ENCODE measurements at places on chromosomes 3 and 15. TPM values are rescaled to one million over a fixed set of nuclear protein-coding genes. Genes with fewer than 3 reads are reported as not detected.

DNA sequence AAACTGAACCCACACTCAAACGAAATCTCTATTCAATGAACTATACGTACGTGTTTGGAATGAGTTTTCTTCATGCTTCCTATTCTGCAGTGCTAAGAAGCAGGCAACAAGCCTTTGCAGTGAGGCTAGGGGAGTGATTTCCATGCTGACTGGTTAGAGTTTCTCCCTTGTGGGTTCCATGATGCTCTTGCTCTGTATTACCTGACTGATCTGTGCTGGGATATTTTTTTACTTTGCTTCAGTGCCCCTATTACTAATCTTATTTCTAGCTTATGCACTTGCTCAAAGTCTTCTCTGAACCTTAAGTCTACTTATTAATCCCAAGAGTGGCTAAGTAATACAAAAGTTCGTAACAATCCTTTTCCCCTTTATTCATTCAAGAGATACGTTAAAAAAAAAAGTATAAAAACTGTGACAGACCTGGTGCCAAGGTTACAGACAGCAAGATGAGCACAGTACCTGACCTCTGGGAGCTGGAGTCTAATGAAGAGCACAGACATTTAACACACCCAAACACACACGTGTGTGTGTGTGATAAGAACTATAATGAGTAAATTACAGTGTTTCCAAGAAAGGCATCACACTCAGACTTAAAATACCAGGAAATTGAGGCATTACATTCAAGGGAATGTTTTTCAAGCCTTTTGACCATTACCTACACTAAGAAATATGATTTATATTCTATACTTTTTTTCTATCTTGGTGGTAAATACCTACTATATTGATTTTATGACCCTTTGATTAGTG is 50.5 kb upstream of the FBN1 start:
- DNase-seq, result no peak

- no peak for DNase-seq
Observed at GRCh38 chr15:43402255-43402654, 31.4 kb downstream of the TUBGCP4 start.

GRCh38 chr3:142977399-142977728 is 13.9 kb upstream of the PAQR9 start:
- DNase-seq, result no peak

DNA sequence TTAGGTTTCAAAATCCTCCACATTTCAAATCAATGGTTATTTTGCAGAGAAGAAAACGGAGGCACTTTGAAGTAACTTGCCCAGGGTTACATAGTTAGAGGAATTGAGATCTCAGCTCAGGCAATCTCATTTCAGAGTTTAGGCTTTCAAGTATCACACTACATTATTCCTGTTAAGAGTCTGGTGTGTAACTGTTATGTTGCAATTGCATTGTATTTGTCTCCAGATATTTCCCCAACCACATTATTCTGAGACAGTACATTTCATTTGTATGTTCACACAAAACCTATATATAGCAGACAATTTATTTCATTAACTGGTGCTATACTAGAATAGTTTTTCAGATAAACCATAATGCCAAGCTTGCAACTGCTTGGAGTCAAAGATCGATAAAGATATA is 154.2 kb upstream of the TSPAN3 start:
- DNase-seq, result no peak

- DNase-seq, result peak; percentile 42
Observed at GRCh38 chr15:74620636-74621545, 5.3 kb downstream of the CLK3 start.

- DNase-seq, result no peak
Observed at GRCh38 chr3:113828600-113828999, 10.0 kb upstream of the GRAMD1C start.

GRCh38 chr3:30915782-30916181 is 21.3 kb upstream of the GADL1 start:
- DNase-seq, result no peak

DNA sequence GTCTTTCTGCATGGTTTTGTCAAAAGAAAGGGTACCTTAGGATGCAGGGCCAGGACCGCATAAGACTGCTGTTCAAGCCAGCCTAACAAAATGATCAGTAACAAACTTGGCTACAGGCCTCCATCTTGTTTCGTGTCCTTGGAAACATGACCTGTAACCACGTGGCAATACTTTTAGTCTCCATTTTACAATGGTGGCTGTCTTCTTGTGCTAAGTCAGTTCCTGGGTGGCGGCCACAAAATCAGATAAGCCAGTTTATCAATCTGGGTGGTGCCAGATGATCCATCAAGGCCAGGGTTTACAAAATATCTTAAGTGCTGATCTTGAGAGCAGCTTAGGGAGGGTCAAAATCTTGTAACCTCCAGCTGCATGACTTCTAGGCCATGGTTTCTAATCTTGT is 57.1 kb upstream of the GK5 start:
- DNase-seq, result no peak

PPP1R14D gene
- 0.50 TPM for polyA plus RNA-seq

ROPN1 gene
- 0.18 TPM for polyA plus RNA-seq

DNA sequence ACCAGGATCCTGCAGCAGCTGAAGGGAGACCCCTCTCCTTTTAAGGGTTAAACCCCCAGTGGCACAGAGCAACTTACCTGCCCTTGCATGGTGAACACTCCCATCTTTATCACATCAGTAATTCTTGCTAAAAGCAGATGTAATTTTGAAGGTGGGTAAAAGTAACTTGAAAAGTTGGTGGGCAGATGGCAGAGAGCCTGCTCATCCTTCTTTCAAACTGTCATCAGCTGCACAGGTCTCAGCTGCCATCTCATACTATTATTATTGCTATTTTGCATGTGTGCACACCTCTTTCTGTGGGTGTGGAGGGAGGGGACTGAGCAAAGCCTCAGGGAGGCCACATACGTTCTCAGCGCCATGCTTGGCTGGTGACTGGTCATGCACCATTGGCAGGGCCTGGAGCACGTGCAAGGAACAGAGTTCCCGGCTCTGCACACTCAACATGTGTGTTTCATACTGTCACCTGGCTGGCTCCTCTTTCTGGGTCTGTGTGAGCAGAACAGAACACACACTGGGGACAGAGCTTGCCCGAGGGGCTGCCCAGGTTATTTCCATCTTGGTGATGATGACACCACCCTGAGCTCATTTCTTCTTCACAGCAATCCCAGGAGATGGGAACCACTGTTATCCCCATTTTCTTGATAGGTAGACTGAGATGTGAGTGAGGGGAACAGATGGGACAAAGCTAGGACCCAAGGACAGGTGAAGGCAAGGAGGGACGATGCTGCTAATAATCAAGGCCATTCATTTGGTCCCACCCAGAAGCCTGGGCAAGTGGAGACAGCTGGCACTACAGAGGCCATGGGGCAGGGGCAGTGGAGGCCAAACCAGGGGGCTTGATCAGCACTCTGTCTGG is 95.8 kb upstream of the KLF13 start:
- no peak for DNase-seq

GRCh38 chr15:70096215-70097062 is 1.3 kb downstream of the TLE3 start:
- DNase-seq, result no peak

ZCWPW2 gene
- 1.9 TPM for polyA plus RNA-seq

DNA sequence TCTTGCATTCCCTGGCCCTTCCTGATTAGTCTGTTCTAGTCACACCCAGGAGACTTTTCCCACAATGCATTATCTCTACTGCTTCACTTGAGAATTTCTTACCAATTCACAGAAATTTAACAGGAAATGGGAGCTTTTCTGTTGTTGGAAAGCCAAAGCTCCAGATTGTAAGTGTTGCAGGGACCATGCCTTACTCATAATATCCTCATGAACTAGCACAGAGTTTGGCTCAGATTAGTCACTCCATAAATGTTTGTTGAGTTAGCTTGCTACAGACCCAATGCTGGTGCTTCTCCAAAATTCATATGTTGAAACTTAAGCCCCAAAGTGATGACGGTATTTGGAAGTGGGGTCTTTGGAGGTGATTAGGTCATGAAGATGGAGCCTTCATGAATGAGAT is 232.6 kb downstream of the GAP43 start:
- DNase-seq, result no peak

DNA sequence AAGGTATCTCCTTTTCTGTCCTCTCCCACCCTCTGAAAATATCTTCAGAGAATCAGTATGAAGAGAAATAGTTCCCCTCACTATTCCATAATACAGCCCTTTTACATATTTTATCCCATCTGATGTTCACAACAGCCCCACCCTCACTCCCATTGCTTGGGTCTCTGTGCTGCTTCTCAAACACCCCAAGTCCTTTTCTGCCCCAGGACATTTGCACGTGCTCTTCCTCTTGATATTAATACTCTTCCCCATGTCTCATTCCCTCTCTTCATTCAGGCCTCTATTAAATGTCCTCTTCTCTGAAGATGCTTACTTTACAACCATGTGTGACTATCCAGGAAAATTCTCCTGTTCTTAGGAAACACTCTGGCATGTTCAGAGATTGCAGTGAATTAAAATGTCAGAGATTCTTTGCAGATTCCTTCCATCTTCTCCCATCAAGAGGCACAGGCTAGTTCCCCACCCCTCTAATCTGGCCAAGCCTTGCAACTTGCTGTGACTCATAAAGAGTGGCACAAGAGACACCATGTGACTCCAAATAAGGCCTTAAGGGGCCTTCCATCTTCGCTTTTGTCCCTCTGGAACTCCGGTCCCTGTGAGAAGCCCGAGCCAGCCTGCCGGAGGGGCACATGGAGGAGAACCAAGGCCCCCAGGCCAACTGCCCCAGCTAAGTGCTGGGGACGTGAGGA is 128.5 kb downstream of the CHSY1 start:
- no peak for DNase-seq

GRCh38 chr15:74869726-74870407 is 3.3 kb downstream of the SCAMP2 start:
- DNase-seq, result no peak

GRCh38 chr15:87345961-87346360 is 910.6 kb downstream of the NTRK3 start:
- DNase-seq, result no peak

GRCh38 chr3:64491843-64492242 is 196.0 kb downstream of the ADAMTS9 start:
- DNase-seq, result no peak

GRCh38 chr3:111761309-111761795 is 97.7 kb upstream of the PHLDB2 start:
- no peak for DNase-seq

COL7A1 gene
- polyA plus RNA-seq, result 24.8 TPM

GOLGA6L4 gene
- 10.1 TPM for polyA plus RNA-seq

DNA sequence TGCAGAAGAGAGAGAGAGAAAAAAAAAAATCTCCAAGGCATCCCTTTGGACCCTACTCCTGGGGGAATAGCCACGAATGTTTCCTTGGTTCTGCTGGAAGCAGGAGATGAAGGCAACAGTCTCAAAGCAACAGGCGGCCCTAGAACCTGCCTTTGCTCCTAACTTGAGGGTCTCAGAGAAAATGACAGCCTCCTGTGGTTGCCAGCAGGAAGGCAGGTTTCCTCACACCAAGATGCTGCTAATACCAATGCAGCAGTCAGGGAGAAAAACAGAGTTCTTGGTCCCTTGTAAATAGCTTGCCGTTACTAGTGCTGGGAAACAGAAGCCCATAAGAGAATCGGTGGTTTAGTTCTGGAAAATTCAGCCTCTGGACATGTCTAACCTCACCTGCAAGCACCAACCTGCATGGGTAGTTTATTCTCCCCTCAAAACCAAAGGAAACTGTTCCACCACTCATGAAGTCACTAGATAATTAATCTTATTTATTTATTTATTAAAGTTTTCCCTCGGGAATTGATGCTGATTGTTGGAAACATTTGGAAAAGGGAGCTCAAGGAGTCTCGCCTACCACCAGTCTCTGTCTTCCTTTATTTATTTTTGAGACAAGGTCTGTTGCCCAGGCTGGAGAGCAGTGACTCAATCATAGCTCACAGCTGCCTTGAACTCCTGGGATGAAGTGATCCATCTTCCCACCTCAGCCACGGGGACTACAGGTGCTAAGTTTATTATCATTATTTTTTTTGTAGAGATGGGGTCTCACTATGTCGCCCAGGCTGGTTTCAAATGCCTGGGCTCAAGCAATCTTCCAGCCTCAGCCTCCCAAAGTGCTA is 883 bp upstream of the FRMD4B start:
- peak; percentile 12 for DNase-seq

- DNase-seq, result peak; percentile 10
Observed at GRCh38 chr15:64503640-64504039, 43.3 kb downstream of the ZNF609 start.

- DNase-seq, result no peak
Observed at GRCh38 chr3:60809857-60810610, 441.2 kb downstream of the FHIT start.

GRCh38 chr3:138186803-138187295 is 252 bp upstream of the ARMC8 start:
- no peak for DNase-seq

SHF gene
- 16.9 TPM for polyA plus RNA-seq

- DNase-seq, result no peak
Observed at GRCh38 chr3:133836497-133837158, 31.0 kb downstream of the SRPRB start.

HDGFL3 gene
- 95.1 TPM for polyA plus RNA-seq

HHATL gene
- polyA plus RNA-seq, result 0.48 TPM

DNA sequence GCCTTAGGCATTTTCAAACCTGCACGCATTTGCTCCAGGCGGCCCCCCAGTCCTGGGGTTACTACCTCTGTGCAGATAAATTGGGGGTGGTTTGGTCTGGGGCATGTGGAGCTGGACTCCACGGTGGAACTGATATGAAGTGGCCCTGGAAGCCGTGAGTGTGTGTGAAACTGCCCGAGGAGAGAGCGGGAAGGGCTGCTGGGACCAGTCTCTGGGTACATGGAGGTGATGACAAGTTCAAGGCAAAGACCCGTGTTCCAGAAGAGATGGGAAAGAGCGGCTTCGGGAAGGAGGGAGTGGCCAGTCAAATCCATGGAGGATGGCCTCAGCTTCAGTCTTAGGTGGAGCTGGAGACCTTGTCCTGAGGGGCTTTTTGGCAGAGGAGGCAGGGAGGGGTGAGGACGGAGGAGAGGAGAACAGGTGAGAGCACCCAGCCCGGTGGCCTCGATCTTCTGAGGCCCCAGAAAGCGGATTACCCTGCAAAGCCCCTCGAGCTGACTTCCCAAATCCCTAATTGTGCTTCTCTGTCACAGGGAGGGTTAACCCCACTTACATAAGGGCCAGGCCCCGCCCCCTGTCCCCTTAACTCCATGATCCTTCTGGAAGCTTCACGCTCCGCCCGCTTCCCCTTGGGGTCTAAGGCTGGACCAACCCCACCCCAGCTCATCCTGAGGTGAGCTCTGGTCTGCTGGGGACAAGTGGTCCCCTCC is 1.9 kb upstream of the NR2E3 start:
- DNase-seq, result no peak

TMC3 gene
- polyA plus RNA-seq, result 0.16 TPM
